Erythroblast (primary cell): ENCODE measurements at places on chromosomes 6 and 20.
A peak's percentile ranks its signal among the peaks of the same experiment; 100 is the strongest.

DNA sequence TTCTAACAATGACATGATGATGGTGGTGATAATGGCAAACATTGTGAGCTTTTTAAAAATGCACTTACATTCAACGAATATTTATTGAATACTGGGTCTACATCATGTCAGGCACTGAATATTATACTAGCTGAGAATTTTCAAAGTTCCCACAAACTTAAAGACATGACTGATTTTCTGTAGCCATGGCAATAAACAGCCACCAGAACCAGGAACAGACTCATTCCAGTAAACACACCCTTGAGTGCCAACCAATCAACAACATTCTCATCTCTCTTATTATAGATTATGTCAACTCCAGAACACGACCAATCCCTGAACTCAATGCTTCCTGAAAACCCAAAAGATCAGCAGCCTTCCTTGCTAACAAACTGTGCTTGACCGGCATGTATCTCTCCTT is 212.4 kb upstream of the RUNX2 start:
- no peak for DNase-seq

DNA sequence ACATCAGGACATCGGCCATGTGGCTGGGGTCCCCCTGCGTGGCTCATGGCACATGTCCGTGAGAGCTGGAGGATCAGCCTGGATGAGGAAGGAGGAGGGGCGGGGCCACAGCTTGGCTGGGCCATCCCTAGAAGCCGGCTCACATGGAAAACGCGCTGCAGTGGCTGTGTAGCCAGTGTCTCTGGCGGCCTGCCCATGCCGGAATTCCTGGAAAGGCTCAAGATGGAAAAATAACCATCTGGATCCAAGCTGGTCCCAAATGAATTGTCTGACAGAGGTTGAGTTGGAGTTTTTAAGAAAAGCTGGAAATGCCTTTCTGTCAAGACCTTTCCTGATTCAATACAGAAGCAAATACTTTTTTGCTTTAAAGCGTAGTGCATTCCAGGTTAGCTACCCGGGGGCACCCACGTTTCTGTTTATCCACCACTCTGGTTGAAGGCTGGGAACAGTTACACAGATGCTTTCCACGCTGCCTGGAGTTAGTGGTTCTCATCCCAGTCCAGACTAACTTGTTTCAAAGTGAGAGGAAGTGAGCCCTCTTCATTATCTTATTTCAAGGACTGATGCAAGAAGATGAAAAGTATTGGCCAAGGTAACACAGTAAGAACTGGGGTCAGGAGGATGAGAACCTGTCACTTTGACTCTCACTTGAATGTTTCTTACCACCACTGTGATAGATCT is 99.0 kb downstream of the GMPR start:
- no peak for DNase-seq

- DNase-seq, result no peak
These were observed 116.5 kb downstream of the SCML4 start for GRCh38 chr6:107707346-107708275.

DNA sequence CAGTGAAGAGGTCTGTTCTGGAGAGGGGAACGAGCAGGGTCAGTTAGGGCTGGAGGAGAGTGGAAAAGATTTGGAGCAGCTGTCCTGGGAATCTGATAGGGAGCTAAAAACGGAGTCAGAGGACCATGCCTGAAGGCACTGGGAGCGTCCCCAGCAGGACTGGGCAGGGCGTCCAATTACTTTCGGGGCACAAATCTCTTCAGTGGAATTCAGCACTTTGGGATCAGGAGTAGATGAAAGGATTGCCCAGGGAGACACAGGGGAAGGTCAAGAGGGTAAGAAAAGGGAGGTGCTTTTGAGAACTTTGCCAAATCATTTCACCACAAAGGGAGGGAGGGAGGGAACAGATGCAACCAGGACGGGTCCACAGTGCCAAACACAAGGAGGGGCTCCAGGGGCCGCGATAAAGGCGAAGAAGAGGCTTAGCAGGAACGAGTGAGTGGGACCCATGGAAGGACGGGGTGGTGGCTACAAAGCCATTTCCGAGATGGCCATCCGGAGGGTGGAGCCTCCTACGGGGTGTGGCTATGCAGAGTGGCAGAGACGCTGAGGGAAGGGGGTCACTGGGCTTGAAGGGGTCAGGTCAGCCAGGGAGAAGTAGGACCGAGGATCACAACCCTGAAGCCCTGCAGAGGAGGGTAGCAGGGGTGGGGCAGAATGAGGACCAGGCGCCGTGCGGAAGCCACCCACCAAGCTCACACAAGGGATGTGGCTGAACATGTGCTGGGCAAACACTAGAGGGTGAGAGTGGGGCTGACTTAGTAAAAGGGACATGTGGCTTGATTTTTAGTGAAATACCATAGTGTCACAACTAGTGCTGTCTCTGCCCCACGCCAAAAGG is 180.0 kb upstream of the RREB1 start:
- DNase-seq, result peak; percentile 27

DNA sequence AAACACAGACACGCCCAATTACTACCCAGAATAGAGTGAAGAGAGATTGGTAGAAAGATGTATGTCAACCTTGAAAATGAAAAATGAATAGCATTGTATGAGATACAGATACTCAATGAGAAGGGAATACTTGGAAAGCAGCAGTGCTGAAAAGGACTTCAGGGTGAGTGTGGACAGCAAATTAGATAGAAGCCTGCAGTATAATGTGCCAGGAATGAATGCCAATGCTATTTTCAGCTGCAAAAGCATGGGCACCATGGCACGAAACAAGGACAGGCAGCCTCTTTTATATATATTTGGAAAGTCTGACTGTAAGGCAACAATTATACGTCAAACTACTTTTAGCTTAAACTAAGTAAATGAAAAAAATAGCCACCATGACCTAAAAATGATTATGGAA is 118.2 kb downstream of the PTCHD4 start:
- DNase-seq, result no peak

DNA sequence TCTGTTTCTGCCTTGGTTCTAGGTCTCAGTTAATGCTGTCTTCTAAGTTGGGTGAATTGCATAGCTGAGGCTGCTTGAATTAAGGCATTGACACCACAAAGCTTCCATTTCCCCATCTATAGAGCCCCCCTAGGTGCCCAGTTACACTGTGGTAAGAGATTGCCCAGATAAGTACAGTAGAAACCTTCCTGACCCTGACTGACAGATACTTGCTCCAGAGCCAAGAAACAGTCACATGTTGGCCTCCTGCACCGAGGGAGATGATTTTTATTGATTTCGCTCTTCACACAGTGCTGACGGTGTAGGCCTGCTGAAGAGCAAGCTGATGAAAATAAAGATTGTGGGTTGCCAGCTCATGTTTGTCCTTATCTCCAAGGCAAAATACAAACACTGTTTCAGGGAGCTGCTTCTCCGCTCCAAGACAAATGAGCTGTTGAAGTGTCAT is 67.9 kb downstream of the TRMT11 start:
- peak; percentile 90 for DNase-seq

GRCh38 chr20:46093531-46093930 is 3.8 kb upstream of the NCOA5 start:
- no peak for DNase-seq

GRCh38 chr6:30311671-30312070 is 15.1 kb upstream of the TRIM39 start:
- DNase-seq, result no peak

GRCh38 chr6:30162265-30163089 is 869 bp upstream of the TRIM15 start:
- DNase-seq, result no peak

GRCh38 chr6:7899101-7899888 is 11.3 kb downstream of the TXNDC5 start:
- DNase-seq, result peak; percentile 88

GRCh38 chr20:50762435-50763220 is 31.2 kb downstream of the PARD6B start:
- no peak for DNase-seq

- DNase-seq, result no peak
These were observed 201.9 kb downstream of the UBE3D start for GRCh38 chr6:82863781-82864180.

GRCh38 chr6:137313928-137314855 is 95.0 kb upstream of the IFNGR1 start:
- peak; percentile 81 for DNase-seq

- DNase-seq, result no peak
These were observed 65.2 kb upstream of the PDE10A start for GRCh38 chr6:165728216-165728615.

GRCh38 chr20:56566621-56567020 is 33.6 kb downstream of the FAM209B start:
- no peak for DNase-seq

DNA sequence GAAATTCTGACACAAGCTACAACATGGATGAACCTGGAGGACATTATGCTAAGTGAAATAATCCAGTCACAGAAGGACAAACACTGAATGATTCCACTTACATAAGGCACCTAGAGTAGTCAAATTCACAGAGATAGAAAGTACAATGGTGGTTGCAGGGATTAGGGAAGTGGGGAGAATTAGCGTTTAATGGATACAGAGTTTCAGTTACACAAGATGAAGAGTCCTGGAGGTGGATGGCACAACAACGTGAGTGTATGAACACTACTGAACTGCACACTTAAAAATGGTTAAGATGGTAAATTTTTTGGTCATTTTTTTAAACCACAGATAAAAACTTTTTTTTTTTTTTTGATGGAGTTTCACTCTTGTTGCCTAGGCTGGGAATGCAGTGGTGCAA is 24.7 kb downstream of the MOCS3 start:
- no peak for DNase-seq

DNA sequence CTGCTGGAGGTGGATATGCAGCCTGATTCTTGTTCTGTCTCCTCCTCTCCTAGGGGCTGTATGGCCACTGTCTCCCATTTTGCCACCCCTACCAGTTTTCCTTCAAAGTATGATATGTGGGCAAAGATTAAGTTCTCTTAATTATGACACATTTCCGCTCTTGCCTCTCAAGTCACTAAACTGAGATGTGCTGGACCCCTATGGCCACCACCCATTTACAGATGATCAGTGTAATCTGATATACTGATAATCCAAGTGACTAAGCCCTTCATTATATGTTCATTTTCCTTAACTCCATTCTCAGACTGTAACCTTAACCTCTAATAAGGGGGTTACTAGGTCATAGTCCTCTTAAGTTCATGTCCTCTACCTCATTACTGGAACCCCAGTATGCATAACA is 711 bp upstream of the C20orf141 start:
- no peak for DNase-seq

DNA sequence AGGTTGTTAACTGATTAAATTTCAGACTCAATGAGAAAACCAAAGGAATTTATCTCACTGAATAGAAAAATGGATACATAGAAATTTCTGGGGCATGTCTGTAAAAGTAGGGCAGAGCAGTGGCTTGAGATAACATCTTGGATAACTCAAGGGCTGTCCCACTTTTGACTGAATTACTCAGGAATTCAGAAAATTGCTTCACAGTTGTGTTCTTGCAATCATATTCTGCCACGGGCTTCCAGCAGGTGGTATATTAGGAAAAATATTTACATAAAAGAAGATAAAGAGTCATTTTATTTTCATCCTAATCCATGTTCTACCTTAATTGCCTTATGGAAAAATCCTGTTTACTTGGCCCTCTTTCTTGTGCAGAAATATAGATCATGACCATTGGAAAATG is 156.4 kb upstream of the AKIRIN2 start:
- no peak for DNase-seq

- no peak for DNase-seq
These were observed 56.0 kb downstream of the MYH7B start for GRCh38 chr20:35011589-35012226.

DNA sequence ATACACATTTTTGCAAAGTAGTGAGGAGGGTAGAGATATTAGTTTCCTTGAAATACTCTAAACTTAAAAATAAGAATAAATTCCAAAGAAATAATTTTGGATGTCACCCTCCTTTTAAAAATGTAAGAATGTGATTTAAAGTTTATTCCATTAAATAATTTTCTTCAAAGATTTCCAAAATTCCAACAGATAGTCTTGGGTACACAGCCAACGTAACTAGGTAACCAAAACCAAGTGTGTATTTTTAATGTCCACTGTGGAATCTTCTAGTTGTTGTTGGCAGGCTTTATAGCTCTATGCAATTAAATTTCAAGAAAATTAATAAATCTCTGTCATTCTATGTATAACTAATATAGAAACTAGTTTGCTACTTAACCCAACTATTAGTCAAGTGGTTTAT is 101.3 kb downstream of the COL21A1 start:
- no peak for DNase-seq

- no peak for DNase-seq
These were observed 143.8 kb downstream of the SLC16A10 start for GRCh38 chr6:111231090-111231459.

DNA sequence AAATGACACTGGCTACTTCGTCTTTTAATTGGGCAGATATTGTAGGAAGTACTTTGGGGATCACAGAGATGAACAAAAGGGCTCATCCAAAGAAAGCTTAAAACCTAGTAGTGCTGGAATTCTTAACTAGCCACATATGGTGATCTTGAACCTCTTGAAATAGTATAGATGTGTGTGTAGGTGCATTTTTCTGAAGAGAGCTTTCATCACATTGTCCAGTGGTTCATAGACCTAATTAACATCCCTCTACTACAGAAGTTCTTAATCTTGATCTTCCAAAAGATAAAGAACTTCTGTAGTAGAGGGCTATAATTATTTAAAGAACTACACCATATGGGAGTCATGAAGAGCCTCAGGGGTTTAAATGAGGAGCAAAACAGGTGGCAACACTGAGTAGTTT is 2.3 kb upstream of the PRIM2 start:
- no peak for DNase-seq

GRCh38 chr6:155213611-155214372 is 50.0 kb upstream of the CLDN20 start:
- DNase-seq, result no peak
